ENCODE measurements at places on chromosomes 4 and X. TPM values are rescaled to one million over a fixed set of nuclear protein-coding genes. Genes with fewer than 3 reads are reported as not detected.

DNA sequence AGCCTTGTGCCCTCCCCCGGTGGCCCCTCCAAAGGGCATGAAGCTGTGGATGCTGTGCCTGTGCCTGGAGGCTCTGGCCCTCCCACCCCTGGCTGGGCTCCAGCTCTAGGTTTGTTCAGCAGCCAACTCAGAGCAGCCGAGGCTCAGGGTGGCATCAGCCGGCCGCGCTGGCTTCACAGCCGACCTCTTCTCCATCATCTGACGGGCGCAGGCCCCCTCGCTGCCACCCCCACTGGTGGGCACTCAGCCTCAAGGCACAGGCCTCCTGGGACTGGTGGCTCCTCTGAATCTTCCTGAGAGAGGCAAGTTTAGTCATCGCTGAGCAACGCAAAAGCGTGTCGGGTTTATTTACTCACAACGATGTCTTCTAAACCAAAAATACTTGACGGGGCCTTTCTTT is 46.0 kb downstream of the PCGF3 start:
- no peak for DNase-seq

- DNase-seq, result no peak
These were observed 301.9 kb downstream of the GPAT3 start for GRCh38 chr4:83837614-83838308.

- no peak for DNase-seq
These were observed 58.5 kb downstream of the PRPS1 start for GRCh38 chrX:107686792-107687191.

The FGFR3 gene
- total RNA-seq, result 4.7 TPM

The MMRN1 gene
- 2.5 TPM for total RNA-seq

DNA sequence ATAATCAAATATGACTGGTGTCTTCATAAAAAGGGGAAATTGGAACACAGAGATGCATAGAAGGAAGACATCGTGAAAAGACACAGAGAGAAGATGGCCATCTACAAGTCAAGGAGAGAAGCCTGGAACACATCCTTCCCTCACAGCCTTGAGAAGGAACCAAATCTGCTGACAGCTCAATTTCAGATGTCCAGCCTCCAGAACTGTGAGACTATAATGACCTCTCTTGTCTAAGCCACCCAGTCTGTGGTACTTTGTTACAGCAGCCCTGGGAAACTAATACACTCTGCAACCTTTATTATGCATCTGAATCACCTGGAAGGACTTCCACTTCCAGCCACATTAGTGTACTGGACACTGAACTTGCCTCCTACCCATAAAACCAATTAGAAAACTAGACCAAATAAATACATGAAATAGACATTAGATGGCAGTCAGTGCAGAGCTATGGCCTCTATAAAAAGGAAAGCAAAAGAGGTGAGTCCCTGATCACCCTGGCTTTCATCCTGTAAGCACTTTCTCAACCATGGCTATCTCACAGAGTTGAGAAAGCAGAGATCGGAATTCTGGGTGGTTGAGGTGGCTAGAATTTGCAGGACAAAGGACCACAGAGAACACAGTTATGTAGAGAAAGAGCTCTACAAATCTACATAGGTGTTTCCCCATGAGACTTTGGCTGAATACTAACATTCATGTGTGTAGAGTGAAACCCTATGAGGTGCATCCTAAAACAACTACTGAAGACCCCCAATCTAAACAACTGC is 25.7 kb downstream of the GAB3 start:
- DNase-seq, result no peak

GRCh38 chrX:139930916-139931645 is 1.8 kb downstream of the ATP11C start:
- no peak for DNase-seq

GRCh38 chr4:2322841-2323240 is 60.9 kb upstream of the MXD4 start:
- no peak for DNase-seq

GRCh38 chrX:11254417-11255109 is 38.6 kb upstream of the AMELX start:
- DNase-seq, result no peak
